ENCODE measurements at places on chromosomes 11 and 22. TPM values are rescaled to one million over a fixed set of nuclear protein-coding genes. Genes with fewer than 3 reads are reported as not detected.

The SMTNL1 gene
- total RNA-seq = not detected

The LRRC56 gene
- 2.1 TPM for total RNA-seq

The PARVA gene
- total RNA-seq = 0.22 TPM

The GAS2 gene
- 1.3 TPM for total RNA-seq

The MMP26 gene
- not detected for total RNA-seq

The SCN3B gene
- not detected for total RNA-seq

The TMEM45B gene
- total RNA-seq = 0.84 TPM

The TRPC6 gene
- not detected for total RNA-seq

The C11orf86 gene
- not detected for total RNA-seq

The KRTAP5-11 gene
- total RNA-seq = not detected

The IL18 gene
- total RNA-seq = not detected

The SERPING1 gene
- 0.23 TPM for total RNA-seq

DNA sequence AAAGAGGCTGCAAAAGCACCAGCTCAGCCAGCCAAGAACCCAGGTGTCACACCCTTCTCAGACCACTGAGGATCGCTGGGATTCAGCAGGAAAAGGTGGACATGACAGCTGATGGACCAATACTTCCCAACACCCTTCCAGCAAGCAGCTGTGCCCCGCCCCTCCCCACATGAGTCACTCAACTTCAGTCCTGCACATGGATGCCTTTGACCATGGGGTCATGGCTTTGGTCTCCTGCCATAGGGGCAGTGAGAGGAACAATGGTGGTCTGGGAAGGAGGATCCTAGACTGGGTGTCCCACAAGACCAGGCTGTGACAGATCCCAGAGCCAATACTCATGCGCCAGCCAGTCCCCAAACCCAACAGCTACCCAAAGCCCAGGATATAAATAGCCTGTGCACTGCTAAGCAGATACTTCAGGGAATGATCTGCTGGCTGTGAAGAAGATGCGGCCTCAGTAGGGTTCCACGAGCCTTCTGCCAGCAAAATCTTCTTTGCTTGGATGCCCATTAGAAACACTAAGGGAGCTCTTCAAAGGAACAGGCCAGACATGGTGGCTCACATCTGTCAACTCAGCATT lies 5.5 kb upstream of the RGL4 start:
- no peak for DNase-seq

- DNase-seq = no peak
Measured at GRCh38 chr11:121656328-121657090, 203.7 kb upstream of the SORL1-AS1 start.

DNA sequence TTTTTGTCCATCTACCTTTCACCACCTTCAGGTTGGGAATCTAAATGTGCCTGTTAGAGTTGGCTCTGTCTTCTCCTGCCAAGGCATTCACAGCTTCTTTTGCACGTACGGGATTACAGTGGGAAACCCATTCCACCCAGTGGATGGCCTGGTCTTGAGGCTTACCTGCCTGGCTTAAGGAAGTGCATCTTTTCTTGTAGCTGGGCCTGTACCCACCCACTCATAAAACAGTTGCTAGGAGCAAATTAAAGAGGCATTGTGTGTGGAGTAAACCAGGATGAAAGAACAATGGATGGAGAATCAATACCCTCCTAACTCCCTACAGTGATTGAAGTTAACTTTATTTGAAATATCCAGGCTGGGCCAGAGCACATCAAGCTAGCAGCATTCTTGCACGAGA lies 71.6 kb downstream of the TEAD1 start:
- no peak for DNase-seq

DNA sequence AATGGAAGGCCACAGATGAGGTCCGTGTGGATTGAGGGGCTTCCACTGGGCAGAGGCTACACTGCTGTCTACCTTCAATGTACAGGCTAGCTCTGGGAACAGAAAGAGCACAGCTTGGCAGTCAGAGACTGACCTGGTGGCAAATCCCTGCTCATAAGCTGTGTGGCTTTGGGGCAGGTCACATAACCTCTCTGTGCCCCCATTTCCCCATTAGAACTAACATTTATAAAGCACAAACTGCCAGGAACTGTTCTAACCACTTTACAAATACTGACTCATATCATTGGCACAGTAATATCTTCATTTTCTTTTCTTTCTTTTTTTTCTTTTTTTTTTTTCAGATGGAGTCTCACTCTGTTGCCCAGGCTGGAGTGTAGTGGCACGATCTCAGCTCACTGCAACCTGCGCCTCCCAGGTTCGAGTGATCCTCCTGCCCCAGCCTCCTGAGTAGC lies 3.1 kb downstream of the FOSL1 start:
- DNase-seq = no peak

GRCh38 chr22:42269432-42270175 lies 849 bp downstream of the TCF20 start:
- DNase-seq = peak; percentile 79

GRCh38 chr22:46660604-46661201 lies 40.5 kb downstream of the GRAMD4 start:
- DNase-seq = no peak

DNA sequence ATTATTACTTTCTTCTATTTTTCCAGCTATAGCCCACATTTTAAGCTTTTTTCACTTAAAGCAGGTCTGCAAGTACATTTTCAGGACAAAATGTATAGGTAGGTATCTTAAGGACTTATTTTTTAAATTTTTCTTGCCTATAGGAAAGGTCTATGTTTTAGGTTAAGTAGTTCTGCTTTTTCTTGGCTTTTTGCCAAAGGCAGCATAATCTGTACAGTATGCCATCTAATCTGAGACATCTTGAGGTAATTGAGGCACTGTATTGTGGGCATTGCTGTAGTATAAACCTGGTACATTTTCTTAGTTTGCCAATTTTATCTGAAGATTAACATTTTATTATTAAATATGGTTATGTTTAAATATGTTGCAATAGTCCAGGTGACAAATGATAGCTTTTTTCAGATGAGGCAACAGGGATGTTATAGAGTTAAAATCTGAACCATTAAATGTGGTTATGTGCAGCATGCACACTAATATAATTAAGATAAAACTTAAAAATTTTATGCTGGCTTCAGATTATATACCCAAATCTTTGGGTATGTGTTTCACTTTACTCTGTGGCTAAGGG lies 42.9 kb downstream of the QSER1 start:
- no peak for DNase-seq

DNA sequence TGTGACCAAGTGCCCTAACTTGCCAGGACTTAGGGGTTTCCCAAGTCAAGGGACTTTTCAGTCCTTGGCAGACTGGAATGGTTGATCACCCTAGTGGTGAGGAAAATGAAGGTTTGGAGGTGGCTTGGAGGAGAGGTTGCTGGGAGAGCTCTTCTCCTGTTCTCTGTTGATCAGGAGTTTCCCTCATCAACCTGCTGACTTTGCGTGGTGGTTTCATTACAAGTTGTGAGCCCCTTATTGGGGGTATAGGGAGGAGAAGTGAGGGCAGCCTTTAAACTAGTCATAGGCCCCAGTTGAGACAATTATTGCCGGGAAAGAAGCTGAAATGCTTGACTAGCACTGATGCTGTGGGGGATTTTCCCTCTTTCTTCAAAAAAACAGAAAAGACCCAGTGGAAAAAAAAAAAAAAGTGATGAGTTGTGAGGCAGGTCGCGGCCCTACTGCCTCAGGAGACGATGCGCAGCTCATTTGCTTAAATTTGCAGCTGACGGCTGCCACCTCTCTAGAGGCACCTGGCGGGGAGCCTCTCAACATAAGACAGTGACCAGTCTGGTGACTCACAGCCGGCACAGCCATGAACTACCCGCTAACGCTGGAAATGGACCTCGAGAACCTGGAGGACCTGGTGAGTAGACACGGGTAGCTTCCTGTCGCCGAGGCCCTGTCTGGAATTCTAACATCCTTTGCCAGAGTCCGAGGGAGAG lies at the start of gene CXCR5:
Gene CXCR5 (plus strand): TSS at position 525 of the 704 bp plus-strand sequence. CDS start 50 bp downstream, at position 575.
- no peak for DNase-seq

DNA sequence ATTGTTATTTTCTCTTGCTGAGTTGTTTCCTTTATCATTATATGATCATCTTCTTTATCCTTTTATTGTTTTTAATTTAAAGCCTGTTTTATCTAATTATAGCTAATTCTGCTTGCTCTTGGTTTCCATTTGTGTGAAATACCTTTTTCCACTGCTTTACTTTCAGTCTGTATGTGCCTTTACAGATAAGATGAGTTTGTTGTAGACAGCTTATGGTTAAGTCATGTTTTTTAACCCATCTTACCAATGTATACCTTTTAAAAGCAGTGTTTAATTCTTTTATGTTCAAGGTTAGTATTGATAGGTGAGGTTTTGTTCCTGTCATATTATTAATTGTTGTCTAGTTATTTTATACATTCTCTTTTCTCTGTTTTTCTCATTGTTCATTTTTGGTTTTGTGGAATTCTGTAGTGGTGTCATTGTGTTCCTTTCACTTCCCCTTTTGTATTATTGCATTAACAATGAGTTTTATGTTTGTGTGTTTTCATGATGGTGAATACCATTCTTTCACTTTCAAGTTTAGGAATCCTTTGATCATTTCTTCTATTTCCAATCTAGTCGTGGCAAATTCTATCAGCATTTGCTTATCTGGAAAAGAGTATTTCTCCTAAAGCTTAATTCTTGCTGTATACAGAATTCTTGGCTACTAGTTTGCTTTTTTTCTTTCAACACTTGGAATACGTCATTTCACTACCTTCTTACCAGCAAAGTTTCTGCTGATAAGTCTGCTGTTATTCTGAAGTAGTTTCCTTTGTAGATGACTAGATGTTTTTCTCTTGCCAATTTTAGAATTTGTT lies 21.8 kb downstream of the OR5AN1 start:
- no peak for DNase-seq

GRCh38 chr11:31818874-31819331 lies 7.8 kb upstream of the PAX6 start:
- DNase-seq = no peak

- DNase-seq = no peak
Measured at GRCh38 chr22:44605486-44605885, 96.5 kb upstream of the PRR5 start.

- no peak for DNase-seq
Measured at GRCh38 chr11:132409573-132410355, 1039.3 kb downstream of the NTM start.

DNA sequence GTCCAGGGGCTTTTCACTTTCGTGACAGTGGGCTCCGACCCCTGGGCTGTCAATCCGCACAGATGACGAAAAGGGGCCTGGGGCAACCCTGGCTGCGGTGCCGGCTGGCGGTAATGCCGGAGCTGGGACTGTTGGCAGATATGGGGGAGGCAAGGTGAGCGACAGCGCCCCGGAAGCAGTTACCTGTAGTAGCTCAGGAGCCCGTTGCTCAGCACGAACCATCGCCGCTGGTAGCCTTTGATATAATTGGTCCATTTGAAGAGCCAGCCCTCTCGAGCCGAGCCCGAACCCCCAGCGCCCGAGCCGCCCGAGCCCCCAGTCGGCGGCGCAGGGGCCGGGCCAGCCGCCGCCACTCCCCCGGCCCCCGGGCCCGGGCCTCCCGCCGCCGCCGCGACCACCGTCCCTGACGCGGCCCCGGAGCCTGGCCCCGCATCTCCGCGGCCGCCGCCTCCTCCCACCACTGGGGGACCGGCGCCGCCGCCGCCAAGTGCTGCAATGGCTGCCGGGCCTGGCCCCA lies 396 bp downstream of the OSBP start:
- DNase-seq = peak; percentile 68

DNA sequence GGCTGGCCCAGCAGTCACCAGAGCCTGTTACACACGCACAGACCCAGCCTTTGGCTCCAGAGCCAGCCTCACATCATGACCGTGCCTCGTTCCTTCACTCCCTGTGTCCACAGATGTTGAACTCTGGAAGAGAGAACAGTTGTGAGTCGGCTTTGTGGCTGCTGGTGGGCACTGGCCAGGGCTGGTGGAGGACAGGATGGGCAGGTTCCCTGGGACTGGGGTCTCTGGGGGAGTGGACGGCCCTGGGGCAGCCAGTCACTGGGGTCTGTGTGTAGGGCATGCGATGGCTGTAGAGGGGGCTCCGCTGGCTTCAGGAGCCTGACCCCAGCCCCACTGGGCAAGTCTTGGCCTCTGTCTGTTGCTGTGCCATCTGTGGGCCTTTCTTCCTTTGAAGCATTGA lies 1070.1 kb downstream of the BRD1 start:
- no peak for DNase-seq

DNA sequence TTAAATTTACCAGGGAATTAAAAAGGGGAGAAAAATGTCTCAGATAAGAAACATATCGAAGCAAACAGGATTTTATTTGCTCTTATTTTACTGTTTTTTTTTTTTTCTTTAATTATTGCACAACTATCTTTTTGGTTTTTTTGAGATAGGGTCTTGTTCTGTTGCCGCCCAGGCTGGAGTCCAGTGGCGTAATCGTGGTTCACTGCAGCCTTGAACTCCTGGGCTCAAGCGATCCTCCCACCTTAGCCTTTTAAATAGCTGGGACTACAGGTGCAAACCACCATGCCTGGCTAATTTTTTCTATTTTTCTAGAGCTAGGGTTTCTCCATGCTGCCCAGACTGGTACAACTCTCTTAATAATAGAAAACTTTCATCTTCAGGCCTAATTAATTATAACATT lies 32.5 kb downstream of the DRG1 start:
- no peak for DNase-seq

DNA sequence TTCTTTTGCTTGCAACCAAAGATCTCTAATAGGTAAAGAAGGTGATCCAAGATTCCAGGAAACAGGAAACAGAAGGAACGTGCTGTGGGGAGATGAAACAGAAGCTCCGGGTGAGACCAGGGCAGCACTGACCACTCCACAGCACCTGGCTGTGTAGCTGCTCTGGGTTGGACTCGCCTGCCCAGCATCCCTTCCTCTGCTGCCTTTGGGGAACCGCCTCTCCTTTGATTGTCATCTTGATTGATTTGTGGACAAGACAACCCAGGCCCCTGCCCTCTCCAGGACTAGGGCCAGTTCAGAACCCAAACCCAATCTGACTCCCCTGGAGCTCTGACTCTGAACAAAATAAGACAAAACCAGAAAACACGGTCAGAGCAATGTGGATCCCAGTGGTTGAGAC lies 14.7 kb upstream of the APOBEC3A start:
- DNase-seq = no peak

DNA sequence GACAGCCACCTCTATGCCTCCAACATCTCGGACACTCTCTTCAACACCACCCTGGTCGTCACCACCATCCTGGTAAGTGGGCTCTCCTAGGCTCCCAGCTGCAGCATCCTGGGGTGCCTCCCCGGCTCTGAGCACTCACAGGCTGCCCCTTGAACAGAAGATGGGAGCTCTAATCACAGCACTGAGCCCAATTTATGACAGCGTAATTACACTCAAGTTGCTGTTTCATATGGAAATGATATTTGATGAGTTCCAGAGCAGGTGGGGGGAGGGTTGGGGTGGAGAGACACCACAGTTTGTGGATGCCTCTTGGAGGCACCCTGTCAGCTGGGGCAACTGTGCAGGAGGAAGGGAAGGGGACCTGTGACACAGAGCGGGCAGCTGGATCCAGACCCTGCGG lies 125.3 kb upstream of the TBCEL start:
- DNase-seq = no peak

- no peak for DNase-seq
Measured at GRCh38 chr22:39287076-39287725, 32.2 kb downstream of the RPL3 start.

DNA sequence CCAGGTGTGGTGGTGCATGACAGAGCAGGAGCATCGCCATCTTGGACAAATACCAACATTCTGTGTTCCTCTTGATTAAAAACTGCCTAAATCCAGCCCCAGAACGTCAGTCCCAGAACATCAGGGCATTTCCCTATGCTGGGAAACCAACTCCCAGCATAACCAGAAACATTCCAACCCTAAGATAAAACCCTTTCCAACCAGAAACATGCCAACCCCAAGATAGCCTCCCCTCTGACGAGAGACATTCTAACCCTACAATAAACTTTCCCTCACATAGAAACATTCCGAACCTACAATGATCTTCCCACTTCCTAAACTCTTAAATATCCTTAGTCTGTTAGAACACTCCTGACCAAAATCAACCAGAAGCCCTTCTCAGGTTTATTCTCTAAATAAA lies 11.6 kb downstream of the PLAAT4 start:
- no peak for DNase-seq

Data from activated CD4-positive, alpha-beta T cell treated with anti-CD3 and anti-CD28 coated beads, Interleukin-2, amount 10 ng/mL, durations not matched to agents 7 days and 5 days (primary cell).